ENCODE measurements at places on chromosomes 13 and 19. TPM values are rescaled to one million over a fixed set of nuclear protein-coding genes. Genes with fewer than 3 reads are reported as not detected.

DNA sequence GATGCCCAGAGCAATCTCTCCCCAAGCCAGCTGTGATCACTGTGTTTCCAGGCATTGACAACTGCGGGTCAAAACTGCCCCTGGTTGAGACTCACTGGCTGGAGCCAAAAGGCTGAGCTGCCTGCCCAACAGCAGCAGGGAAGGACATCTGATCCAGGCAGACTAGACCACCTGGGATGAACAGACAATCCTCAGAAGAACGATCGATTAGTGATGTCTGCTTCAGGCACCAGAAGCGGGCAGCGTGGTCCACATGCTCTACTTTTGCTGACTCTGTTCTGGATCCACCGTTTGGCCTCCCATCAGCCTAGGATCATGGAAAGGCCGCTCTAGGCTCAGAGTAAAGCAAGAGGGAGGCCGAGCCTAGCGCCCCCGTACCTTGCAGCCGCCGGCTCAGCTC lies 9.9 kb upstream of the GP6 start:
- DNase-seq: no peak

DNA sequence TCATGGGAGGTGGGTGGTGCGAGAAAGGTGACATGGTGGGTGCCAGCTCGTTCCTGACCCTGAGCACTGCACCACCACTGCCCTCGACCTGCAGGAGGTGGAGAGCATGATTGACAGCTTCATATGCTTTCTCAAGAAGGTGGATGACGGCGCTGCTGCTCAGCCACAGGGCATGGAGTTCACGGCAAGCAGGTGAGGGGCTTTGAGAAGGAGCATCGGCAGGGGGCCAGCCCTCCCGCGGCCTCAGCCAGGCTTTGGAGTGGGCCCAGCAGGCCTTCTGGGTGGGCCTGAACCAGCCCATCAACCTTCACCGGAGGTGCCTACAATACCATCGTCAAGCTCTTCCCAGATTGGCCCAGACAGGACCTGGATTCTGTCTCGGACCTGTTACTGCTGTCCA lies 18.9 kb upstream of the ZNF14 start:
- no peak for DNase-seq

DNA sequence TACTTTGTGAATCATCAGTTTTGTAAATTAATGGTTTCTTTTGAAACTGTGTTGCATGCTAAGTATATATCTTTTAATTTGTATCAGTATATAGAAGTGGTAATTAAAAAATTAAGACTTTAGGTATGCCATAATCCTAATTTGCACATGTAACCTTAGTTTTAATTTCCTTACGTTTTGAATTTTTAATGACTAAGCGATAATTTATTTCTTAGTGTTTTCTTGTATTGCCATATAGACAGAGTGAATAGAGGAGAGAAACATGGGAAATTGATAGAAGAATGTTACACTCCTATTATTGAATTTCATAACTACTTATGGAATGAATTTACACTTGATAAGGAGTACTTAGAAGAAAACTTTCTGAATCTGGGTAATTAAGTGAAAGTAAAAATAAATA lies 29.5 kb downstream of the LPAR6 start:
- DNase-seq: no peak

GRCh38 chr19:7970716-7971448 lies 27.4 kb upstream of the TIMM44 start:
- peak; percentile 31 for DNase-seq

GRCh38 chr13:23592596-23592995 lies 22.4 kb downstream of the TNFRSF19 start:
- DNase-seq: no peak

DNA sequence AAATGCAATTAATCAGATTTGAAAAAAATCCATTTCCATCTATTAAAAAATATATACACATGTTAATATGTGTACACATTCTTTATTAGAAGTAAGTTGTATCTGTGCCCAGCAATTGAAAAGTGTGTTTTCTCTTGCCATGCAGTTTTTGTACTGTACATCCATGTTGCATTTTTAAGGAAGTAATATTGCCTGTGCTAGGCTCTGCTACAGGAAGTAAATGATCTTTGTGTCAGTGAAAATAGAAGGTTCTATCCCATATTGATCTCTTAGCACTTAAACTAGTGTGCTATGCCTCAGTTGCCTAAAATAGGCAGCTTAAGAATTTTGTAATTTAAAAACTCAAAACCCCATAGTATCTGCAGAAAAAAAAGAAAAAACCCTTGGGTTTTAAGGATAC lies 122.5 kb downstream of the CDK8 start:
- no peak for DNase-seq

- no peak for DNase-seq
These were observed 1.0 kb downstream of the AXL start for GRCh38 chr19:41219924-41220567.

- peak; percentile 35 for DNase-seq
These were observed 6.3 kb upstream of the DOCK9 start for GRCh38 chr13:98984118-98984517.

DNA sequence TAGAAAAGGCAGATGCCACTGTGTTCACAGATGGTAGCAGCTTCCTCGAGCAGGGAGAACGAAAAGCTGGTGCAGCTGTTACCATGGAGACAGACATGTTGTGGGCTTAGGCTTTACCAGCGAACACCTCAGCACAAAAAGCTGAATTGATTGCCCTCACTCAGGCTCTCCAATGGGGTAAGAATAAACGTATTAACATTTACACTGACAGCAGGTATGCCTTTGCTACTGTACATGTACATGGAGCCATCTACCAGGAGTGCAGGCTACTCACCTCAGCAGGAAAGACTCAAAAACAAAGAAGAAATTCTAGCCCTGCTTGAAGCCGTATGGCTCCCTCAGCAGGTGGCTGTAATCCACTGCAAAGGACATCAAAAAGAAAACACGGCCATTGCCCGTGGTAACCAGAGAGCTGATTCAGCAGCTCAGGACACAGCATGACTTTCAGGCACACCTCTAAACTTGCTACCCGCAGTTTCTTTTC lies 197.7 kb downstream of the ZNF737 start:
- DNase-seq: no peak

DNA sequence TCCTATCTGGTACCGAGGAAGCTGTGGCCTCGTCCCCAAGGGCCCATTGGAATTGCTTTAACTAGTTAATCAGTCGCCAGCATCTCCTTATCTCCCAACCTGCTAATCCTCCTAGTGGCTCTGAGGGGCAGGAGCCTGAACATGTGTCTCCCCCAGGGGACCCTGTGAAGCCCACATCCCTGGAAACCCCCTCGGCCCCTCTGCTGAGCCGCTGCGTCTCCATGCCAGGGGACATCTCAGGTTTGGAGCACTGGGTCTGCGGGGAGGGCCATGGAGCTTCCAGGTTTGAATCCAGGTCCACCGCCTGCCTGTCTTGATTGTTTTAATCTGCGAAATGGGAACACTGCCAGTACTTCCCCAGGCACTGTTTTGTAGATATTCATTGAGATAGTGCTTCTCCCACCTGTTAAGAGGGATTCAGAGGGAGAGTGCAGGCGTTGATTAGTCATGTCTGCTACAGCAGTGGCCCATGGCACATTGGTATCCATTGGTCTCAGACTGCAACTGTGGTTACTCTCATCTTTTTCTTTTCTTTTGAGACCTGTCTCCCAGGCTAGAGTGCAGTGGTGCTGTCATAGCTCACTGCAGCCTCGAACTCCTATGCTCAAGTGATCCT lies 6.4 kb downstream of the PNPLA6 start:
- no peak for DNase-seq

KCNJ14 gene
- total RNA-seq: 1.1 TPM

- DNase-seq: peak; percentile 20
These were observed 86.2 kb downstream of the CAB39L start for GRCh38 chr13:49357694-49358093.

DNA sequence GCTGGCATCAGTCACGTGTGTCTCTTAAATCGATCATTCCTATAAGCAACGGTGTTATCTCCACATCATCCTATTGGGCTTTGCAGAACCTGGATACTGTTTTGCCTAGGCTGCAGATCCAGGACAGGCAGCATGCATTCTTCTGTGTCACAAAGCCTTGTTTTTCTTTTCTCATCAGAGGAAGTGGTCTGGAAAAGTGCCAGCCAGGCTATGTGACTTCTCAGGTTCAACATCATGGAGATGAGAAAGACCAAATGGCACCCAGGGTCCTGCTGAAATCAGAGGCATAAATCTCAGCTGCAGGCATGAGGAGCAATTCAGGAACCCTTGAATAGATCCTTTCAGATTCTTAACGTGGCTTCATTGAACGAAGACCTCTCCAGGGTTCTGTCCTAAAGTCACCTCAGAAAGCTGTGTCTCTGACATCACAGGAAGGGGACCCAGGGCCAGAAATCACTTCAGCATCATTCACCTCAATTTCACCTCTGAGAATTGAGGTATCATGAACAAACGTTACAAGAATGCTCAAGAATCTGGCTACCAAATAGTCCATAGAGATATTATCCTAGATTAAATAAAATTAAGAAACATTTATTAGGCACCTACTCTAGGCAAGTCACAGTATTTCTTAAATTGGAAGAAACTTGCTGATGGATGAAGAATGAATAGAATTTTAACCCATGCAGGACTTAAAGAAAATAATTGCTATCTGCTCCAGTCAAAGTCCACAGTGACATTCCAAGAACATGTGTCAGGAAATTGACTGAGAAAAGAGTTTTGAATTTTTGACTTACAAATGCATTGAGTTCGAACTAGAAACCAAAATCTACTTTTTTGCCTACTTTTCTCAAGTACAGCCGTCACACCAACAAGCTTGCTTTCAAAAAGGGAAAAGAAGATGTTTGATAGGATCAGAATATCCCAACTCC lies 124.1 kb downstream of the COG6 start:
- peak; percentile 15 for DNase-seq

GRCh38 chr19:42634409-42635232 lies 39.9 kb upstream of the CEACAM8 start:
- DNase-seq: peak; percentile 29

DNA sequence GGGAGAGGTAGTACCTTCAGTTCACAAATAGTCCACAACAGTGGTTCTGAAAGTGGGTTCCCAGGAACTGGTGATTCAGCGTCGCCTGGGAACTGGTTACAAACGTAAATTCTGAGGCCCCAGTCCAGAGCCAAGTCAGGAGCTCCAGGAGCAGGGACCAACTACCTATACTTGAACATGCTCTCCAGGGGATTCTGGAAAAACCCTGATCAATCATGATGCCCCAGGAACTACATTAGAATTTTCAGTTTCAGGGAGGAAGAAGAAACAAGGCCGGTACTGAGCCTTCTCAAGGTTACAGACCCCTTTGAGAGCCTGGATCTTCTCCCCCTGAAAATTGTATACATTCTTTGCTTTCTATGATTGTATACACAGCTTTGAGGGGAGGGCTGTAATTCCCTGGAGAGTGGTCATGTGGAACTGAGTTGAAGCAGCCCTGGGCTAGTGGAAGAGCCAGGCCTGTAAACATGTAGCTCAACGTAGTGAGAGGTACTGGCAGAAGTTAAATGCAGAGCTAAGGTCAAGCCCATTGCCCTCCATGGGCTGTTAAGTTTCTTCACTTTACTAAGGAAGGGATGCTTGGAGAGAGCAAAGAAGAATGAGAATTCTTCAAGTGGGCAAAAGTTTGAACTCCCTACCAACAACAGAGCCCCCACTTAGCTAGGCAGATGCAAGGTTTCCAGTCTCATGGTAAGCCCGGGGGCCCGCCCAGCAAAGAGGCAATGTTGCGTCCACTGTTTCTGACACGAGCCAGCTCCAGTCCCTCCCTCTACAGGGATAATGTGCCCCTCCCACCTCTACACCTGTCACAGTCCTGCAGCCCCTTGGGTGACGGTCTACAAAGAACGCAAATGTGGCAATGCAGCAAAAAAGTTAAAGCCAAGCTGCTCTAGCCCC lies 17.0 kb downstream of the DOCK9 start:
- no peak for DNase-seq

GRCh38 chr13:42466123-42466522 lies 107.8 kb upstream of the TNFSF11 start:
- DNase-seq: no peak

CNN1 gene
- total RNA-seq: not detected

GFY gene
- total RNA-seq: not detected

- no peak for DNase-seq
These were observed 3.3 kb upstream of the CDX2 start for GRCh38 chr13:27972478-27972820.

- DNase-seq: no peak
These were observed 744 bp upstream of the ZNF584 start for GRCh38 chr19:58407658-58408151.

DNA sequence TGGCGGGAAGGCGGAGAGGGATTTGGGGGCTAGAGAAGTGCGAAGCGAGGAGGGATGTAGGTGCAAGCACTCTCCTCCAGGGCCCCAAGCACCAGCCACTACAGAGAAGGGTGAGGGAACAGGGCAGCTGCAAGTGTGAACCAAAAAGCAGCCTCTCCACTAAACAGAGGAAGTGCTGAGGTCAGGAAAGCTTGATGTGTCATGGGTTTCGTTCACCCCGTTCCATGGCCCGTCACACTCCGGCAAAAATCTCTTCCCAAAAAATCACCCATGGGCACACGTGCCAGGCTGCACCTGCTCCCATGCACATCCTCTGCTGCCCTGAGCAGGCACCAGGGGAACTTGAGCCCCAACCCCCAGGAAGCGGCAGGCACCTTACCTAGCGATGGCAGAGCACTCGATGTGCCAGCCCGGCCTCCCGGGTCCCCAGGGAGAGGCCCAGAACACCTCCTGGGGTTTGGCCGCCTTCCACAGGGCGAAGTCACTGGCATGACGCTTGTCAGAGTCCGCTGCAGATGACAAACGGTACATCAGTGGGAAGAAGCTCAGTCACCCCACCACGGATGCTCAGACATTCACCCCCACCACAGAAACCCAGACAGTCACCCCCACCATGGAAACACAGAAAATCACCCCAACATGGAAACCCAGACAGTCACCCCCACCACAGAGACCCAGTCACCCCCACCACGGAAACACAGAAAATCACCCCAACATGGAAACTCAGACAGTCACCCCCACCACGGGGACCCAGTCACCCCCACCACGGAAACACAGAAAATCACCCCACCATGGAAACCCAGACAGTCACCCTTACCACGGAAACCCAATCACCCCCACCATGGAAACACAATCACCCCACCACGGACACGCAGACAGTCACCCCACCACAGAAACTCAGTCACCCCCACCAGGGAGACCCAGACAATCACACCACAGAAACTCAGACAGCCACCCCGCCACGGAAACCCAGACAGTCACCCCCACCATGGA lies 29.0 kb downstream of the CARS2 start:
- DNase-seq: no peak

DNA sequence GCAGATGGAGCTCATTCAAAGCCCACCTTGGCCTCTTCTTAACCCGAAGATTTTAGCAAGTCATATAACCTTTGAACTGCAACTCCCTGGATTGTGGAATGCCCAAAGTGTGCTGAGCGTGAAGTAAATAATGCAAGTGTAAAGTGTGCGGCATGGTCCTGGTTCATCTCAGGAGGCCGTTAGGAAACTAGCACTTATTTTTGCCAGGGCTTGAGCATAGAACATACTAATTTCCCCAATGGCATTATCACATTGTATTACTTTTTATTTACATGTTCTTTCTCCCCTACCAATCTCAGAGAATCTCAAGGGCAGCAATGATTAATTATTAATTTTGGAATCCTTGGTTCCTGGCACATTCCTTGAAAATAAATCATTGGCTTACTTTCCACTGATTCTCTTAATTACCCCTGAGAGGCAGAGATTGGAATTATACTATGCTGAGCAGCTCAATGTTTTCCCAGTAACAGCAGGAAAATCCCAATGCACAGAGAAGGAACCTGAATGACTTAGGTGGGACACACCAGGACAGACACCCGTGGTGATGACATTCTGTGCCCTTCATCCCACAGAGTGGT lies 128.8 kb upstream of the GJB6 start:
- peak; percentile 50 for DNase-seq

GRCh38 chr19:6519289-6519688 lies 11.5 kb upstream of the TNFSF9 start:
- peak; percentile 86 for DNase-seq

- no peak for DNase-seq
These were observed 70.3 kb downstream of the TEX29 start for GRCh38 chr13:111390522-111391270.

VN1R2 gene
- not detected for total RNA-seq

KXD1 gene
- 47.7 TPM for total RNA-seq
